ENCODE measurements at places on chromosomes 1 and 21. TPM values are rescaled to one million over a fixed set of nuclear protein-coding genes. Genes with fewer than 3 reads are reported as not detected.

GRCh38 chr1:151763990-151764389 is 694 bp upstream of the MRPL9 start:
- no peak for DNase-seq

DNA sequence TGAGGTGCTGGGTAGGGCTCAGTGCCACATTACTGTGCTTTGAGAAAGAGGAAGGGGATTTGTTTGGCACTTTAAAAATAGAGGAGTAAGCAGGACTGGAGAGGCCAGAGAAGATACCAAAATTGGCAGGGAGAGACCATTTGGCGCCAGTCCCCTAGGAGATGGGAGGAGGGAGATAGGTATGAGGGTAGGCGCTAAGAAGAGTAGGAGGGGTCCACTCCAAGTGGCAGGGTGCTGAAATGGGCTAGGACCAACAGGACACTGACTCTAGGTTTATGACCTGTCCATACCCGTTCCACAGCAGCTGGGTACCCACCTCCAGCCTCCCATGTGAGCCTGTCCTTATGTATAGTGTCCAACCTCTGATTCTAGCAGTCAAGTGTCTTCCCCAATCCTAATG is 1.0 kb upstream of the CRTC2 start:
- no peak for DNase-seq

DNA sequence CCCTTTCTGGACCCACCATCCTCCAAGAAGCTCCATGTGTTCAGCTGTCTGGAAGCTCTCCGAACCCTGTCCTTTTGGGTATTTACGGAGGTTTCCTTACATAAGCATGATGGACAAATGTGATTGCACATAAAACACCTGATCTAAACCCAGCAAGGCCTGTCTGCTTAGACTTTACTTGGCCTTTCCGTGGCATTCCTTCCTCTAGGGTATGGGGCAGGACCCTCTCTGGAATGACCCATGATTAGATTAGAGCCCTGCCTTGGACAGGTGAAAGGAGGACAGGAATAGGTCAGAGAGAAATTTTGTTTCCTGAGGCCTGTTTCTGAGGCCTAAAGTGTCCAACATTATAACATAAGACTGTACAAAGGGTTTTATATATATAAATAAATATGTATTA is 16.9 kb downstream of the PTPRU start:
- no peak for DNase-seq

DNA sequence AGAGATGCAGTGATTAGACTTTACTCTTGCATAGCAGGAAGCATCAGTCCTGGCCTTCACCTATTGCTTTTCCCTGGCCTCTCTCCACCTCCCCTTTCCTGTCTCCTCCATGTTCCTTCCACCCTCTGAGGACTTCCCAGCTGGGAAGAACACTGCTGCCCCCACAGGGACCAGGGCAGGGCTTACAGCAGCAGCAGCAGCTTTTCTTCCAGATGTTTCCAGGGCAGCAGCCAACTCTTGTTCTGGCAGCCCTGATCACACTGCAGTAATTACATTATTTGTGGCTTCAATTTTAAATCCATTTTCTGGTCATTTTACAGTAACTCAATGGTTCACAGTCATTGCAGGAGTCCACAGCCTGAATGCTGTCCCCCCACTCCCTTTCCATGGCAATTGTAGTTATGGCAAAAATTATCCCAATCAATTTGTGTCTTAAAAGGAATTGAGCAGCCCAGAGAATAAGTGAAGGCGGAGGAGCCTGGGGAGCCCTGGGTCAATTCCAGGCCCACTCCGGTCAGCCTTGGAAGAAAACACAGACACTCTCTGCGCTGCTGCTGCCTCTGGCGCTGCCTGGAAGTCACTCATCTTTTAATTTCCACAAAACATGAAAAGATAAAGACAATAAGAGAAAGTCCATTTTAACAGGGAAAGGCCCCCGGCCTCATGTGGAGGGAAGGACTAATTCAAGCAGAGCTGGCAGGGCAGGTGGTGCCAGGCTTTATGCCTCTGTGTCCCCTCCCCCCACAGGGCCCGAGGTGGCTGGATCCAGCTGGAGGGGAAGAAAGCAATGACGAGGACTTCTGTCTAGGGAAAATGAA is 148.6 kb downstream of the GRIK3 start:
- peak; percentile 19 for DNase-seq

DNA sequence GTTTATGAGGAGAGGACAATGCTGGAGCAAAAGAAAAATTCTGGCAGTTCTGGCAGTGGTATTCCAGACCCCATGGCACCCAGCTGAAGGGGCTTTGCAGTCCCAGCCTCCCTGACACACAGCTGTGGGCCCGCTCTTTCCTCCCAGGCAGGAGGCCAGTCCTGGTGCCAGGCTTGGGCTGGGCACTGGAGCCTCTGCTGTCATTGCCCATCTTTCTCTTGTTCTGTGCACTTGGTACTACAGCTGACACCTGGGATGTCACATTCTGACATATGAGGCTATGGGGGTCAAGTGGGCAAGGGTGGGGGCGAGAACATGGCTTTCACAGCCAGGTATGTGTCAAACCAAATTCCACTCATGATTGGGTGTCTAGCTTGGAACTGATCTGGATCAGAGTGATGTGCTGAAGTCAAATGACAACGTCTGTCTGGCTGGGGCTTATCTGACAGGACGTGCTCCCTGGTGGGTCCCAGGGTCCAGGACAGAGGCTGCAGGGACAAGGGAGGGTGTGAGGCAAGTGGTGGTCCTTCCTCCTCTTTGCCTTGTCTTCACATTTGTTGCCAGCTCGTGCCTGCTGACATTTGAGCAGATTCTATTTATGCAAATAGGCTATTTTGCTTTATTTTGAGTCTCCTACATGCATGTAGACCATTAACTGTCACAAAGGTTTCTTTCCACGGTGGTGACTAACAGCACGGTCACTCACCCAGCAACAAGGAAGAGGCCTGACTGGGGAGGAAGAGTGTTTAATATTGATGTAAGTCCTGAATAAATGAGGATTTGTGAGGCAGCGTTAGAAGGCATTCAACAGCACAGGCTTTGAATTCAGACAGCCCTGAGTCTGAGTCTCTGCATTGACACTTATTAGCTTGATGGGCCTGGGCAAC is 336.3 kb downstream of the PBX1 start:
- no peak for DNase-seq

- no peak for DNase-seq
Observed at GRCh38 chr21:41465176-41465781, 39.2 kb downstream of the MX1 start.

DNA sequence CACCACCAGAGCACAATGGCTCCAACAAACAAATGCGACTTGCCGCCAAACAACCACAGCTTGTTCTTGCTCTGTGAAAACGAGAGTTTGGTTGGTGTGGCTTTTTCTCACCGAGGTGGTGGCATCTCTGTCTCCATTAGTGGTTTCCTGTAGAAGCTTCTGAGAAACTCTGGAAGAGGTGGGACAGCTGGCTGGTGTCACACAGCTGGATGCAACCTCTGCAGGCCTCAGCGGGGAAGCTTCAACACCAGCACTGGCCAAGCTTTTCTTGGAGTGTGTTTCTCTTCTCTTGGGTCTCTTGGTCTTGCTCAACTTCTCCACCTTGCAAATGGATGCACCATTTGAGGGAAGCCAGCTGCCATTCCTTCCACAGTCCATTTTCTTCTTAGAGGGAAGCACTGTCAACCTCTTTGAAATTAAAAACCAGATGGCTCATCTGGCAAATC is 124.8 kb downstream of the KCNN3 start:
- DNase-seq: no peak

GRCh38 chr21:25977068-25977611 is 193.4 kb downstream of the APP start:
- no peak for DNase-seq

GRCh38 chr1:10916991-10917390 is 95.5 kb upstream of the TARDBP start:
- no peak for DNase-seq

DNA sequence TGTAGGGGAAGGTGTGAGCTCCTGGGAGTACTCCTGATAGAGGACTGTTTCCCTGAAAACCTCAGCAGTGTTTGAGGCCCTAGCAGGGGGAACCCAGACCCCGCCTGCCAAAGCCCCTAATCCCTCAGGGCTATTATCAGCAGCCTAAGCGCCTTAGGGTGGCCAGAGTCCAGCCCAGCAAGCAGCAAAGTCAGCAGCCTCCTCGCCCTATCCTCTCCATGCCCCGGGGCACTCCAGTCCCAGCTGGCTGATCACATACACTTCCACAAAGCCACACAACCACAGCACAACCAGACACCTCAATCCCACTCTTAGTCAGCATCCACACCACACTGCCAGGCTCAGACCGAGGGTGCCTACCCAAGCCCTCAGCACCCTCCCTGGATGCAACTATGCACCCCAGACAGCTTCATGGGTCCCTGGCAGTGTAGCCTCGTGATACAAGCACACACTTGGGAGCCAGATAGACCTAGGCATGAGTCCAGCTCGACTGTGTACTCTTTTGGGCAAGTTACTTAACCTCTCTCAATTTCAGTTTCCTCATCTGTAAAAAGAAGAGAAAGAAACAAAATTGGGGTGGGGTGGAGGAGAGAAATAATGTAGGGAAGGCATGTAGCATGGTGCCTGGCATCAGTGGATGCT is 7.1 kb downstream of the IGSF9 start:
- no peak for DNase-seq

DNA sequence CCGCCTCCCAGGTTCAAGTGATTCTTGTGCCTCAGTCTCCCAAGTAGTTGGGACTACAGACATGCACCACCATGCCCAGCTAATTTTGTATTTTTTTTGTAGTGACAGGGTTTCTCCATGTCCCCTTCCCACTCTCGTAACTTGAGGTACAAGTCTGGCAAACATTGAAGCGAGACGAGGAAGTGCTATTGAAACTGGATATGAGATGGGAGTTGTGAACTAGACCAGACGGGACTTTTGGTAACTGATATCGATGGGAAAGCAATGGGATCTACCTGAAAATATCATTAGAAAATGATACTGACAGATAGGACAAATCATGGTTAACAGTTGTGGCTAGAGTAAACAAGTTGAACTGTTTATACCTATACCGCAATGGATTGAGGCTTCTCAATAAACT is 95.2 kb upstream of the TRABD2B start:
- DNase-seq: no peak

GRCh38 chr1:200442537-200443156 is 32.8 kb upstream of the ZNF281 start:
- DNase-seq: no peak

DNA sequence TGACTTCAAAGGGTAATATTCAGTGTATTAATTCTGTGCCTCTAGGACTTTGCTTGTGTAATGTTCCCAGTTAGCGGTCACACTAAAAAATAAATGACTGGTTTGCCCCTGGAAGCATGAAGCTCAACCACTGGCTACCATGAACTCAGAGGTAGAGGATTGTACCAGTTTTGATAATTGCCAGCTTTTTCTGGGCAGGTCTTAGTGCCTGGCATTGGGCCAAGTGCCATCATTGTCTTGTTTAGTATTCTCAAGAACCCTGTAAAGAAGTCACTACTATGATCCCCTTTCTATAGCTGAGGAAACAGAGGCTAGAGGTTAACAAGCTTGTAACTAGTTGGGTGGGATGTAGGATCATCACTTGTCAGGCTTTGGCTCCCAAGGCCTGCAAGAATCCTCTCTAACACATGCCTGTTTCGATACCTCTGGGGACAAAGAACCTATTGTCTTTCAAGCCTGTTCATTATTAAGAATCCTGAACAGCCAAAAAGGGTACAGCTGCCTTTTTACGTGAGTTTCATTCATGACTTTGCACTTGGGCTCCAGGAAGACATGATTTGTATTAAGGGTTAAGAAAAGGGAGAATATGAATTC is 121.9 kb upstream of the JUN start:
- DNase-seq: no peak

DNA sequence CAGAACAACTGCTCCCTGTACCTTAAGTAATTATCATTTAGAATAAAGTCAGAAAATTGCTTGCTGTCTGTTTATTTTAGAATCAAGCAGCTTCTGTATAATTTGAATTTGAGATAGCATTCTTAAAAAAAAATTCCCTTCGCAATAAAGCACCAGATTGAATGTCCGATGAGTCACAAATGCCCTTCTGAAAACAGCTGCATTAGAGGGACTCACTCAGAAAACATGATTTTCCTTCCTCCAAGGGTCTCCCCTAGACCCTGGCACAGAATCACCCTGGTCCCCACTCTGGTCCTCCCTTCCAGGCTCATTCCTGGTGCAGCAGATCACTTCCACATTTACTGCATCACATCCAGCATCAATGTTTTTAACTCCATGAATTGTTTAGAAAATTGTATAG is 471.1 kb upstream of the VAMP3 start:
- no peak for DNase-seq

DNA sequence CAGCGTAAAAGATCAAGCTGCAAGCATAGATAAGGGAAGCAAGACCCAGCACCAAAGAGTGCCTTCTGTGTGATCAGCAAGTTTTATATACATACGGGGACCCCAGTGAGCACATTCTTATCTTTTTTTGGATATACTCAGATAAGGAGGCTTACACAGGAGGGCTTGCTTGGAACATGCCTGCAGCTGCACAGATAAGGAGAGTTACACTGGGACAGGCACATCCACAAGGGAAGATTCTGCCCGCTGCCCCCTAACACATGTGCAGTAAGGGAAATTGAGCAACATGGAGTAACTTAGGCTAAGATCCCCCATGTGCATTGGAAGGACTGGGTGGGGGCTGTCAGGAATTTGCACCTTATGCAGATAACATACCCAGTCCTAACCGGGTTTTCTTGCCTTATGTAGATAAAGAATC is 1334.8 kb downstream of the MRPL39 start:
- DNase-seq: peak; percentile 37

DNA sequence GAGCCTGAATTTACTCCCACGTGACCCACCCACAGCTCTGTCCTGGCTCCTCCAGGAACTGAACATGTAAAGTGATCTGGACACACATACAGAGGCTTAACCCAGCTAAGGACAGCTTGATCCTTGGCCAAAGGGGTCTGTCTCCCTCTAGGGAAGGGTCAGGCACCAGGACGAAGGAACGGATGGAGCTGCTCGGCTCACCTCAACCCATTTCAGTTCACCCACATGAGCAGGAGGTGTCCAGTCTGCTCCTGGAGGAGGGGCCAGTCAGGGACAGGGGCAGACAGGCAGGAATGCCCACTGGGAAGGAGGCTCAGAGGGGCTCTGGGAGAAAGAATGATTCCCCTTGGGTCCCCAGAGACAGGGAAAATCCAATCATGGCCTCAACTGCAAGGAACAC is 567.2 kb downstream of the PTPRU start:
- peak; percentile 21 for DNase-seq

GRCh38 chr1:192598589-192598988 is 23.0 kb downstream of the RGS1 start:
- DNase-seq: no peak

- DNase-seq: no peak
Observed at GRCh38 chr1:8903410-8903809, 24.9 kb upstream of the ENO1 start.

CFHR3 gene
- 215 TPM for total RNA-seq

SELL gene
- 9.9 TPM for total RNA-seq

RNU1-2 gene
- under 0.01 TPM for total RNA-seq

VSIG8 gene
- total RNA-seq: 0.08 TPM

ADAMTS5 gene
- 0.92 TPM for total RNA-seq

PTGS2 gene
- 0.33 TPM for total RNA-seq

PRELP gene
- total RNA-seq: 2.3 TPM

MYOG gene
- total RNA-seq: not detected

LENEP gene
- not detected for total RNA-seq

TSPAN1 gene
- 0.33 TPM for total RNA-seq

LINGO4 gene
- total RNA-seq: 0.05 TPM

UBIAD1 gene
- total RNA-seq: 10.2 TPM

FMO3 gene
- total RNA-seq: 276 TPM

RGS13 gene
- under 0.01 TPM for total RNA-seq

HORMAD1 gene
- total RNA-seq: 0.47 TPM

Data from liver (tissue), 10 donors.